ENCODE measurements at places on chromosomes 5 and 9.

- no peak for DNase-seq
Measured at GRCh38 chr9:87099407-87099806, 152.1 kb upstream of the GAS1 start.

DNA sequence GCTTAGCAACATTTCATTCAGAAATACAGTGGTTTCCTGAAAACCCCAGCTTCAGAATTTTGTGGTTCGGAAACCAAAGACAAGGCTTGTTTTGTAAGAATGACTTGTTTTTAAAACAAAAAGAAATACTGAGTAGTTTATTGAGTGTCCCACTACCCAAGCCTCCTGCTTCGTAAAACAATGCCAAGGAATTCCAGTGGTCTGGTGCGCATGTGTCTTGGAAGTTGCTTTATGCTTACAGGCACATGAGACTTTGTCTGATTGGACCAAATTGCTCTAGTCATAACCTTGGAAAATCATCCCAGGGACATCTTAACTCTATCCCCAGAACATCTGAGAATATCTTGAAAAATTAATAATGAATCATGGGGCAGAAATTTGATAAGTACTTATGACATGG, 77.1 kb upstream of the FST start:
- no peak for DNase-seq

DNA sequence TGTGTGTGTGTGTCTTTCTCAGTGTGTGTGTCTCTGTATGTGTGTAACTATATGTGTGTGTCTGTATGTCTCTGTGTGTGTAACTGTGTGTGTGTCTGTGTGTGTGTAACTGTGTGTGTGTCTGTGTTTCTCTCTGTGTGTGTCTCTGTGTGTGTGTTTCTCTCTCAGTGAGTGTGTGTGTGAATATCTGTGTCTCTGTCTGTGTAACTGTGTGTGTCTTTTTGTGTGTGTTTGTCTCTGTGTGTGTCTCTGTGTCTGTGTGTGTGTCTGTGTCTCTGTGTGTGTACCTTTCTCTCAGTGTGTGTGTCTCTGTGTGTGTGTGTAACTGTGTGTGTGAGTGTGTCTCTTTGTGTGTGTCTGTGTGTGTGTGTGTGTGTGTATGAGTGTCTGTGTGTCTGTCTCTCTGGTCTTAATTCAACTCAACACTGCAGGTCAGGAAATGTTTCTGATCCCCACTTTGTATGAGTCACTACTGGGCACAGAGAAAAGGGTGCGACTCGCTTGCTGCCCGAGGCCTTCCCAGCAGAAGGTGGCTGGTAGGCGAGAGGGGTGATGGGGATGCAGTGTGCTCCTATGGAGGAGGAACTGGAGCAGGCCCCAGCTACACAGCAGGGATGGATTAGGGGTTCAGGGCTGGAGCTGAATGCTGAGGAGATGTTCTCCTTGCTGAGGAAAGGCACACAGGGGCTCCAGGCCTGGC, 52.1 kb downstream of the NSG2 start:
- no peak for DNase-seq

DNA sequence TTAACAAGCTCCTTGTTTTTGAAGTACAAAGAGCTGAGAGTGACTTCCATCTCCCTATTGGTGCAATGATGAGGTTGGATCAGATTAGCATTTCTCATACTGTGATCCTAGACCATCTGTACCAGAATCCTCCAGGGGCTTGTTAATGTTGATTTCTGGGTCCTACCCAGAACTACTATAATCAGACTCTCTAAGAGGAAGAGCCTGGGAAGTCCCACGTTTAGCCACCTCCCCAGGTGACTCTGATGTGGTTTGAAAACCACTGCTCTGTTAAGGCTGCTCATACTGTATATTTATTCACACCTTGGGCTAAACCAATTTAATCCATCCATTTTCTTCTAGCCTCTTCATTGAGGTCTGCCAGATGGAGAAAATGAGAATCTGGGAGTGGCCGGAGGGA, 49.6 kb upstream of the SMIM32 start:
- no peak for DNase-seq

DNA sequence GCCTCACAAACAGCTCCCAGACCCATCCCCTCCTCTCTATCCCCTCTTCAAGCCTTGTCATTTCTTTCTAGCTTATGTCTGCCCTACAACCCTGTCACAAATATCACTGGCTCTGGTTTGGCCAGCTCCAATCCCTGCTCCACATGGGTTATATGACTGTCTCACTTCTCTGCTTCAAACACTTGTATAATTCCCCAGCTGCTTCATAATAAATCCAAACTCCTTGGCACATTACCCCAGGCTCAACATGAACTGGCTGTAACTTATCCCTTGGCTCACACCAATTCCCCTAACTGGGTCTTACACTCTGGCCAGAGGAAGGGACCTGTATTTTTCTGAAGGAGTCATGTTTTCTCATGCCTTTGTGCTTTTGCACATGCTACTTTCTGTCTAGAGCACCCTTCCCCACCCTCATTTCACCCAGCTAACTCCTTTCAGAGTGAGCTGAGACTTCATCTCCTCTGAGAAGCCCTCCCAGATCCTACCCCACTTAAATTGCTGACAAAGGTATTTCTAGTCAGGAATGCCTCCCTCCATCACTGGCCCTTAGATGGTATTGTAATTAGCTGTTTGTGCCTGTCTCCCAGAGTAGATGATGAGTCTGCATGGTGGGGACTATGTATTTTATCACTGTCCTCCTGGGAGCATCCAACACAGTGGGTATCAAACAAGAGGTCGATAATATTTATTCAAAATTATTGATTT, 5.3 kb downstream of the PRXL2C start:
- no peak for DNase-seq

- DNase-seq = no peak
Measured at GRCh38 chr5:77761606-77762005, 14.5 kb downstream of the TBCA start.

- no peak for DNase-seq
Measured at GRCh38 chr9:18393340-18394130, 80.4 kb upstream of the ADAMTSL1 start.

DNA sequence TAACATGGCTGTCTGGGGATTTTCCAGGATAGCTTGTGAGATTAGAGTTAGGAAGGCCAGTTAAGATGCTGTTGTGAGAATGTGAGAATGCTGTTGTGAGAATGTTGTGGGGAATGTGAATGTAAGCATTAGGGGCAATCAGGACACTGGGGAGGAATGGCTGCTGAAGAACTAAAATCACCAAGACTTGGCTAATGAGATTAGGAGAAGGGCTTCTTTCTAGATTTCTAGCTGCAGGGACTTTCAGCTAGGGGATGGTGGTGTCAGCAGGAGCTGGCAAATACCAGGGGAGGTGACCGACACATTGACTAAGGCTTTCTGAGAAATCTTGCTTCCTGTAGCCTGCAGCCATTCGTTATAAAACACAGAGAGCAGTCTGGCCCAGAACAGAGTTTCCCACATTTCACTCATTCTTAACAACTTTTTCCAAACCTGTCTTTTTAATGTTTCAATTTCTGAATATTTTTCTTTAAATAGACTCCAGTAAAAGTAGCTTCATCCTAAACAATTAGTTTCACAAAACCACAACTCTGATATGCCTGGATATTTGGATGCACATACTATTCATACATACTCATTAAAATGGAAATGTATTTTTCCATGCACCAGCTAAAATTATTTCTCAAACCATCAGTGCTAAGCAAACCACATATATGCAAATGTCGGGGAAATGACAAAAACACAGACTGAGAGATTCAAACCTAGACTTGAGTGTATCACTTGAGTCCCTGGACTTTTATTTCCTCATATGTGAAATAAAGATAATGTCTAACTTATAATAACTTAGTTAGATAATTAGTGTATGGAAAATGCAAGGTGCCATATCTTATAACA, 89.3 kb upstream of the TNC start:
- DNase-seq = no peak

GRCh38 chr9:116632990-116633838, 53.9 kb upstream of the TRIM32 start:
- DNase-seq = no peak

GRCh38 chr9:107270580-107270979, 12.5 kb upstream of the RAD23B start:
- no peak for DNase-seq

DNA sequence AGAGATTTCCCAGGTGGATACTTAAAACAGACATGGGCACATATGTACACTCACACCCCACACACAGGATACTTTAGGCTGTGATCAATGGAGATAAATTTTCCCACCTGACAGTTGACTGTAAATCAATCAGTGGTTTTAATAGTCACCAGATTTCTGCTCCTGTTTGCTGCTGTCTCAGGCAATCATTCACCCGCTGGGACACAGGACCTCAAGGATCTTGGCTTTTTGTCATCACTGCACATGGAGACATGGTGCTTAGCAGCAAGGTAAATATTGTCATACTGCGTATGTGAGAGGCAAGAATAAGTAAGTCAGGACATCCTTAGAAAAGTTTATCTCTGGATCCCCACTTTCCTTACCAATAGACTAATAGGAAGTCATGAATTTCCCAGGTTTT, 60.8 kb upstream of the KLF9 start:
- DNase-seq = no peak

DNA sequence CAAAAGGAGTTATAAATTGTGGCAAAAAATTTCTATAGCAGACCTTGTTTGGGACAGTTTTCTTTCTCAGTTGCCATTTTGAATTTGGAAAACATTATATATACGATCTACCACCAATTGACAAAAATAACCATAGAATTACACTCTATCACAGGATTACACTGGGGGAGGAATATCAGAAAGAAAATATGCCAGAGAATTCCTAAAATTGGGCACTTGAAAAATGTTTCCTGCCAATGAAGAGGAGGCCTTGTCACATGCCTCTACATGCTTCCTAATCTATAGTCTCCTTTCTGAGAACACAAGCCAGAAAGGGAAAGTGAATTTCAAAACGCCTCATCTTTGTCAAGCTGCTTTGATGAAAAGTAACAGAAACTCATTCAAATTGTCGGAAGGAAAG, 78.5 kb upstream of the DNAH5 start:
- no peak for DNase-seq

DNA sequence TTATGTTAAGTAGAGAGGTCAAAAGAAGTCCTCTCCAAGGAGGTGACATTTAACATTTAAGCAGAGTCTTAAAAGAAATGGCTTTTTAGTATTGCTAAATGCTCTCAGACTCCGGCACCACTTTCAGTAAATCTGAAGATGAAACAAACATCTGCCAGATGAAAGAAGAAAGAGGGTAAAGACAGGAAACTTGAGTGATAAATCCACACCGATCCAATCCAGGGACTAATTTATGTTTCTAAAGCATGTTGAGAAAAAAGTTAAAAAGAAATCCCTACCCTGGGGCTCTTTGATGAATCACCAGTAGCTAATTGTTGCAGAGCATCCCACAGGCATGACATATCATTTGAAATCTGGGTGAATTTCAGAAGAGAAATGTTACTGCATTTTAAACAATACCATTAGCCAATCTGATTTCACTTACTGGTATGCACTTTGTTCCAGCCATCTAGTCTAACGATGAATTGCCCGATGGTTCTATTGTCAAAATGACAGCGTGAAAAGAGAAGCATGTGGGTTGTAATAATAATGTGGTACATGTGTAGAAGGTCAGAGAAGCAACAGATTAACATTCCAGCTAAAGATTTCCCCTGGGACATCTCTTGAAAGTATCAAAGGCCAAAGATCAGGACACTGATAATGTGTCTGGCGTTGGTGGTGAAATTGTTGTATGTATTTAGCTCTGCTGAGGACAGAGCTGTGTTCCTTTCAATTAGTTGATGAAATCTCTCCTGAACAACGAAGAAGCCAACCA, 485.7 kb downstream of the CSNK1G3 start:
- DNase-seq = no peak

GRCh38 chr5:60578315-60578714, 121.7 kb downstream of the DEPDC1B start:
- DNase-seq = no peak

GRCh38 chr9:132447346-132447745, 37.3 kb downstream of the CFAP77 start:
- no peak for DNase-seq

GRCh38 chr5:103605277-103605676, 42.7 kb upstream of the NUDT12 start:
- DNase-seq = no peak

DNA sequence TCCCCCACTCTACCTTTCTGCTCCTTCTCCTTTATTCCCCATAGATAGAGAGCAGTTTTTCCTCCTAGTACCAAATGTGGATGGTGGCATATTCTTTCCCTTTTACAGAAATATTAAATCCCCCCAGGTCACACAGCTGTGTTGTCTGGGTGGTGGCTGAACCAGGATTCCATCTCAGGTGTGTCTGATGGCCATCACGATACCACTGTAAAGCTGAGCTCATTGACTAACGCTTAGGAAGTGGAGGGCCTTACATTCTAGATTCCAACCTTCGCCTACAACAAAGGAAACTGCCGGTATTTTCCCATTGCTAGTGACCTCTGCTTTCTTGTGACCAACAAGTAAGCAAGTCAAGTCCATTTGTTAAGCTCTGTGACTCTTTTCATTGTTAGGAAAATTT, 131.9 kb upstream of the KLF4 start:
- DNase-seq = no peak

DNA sequence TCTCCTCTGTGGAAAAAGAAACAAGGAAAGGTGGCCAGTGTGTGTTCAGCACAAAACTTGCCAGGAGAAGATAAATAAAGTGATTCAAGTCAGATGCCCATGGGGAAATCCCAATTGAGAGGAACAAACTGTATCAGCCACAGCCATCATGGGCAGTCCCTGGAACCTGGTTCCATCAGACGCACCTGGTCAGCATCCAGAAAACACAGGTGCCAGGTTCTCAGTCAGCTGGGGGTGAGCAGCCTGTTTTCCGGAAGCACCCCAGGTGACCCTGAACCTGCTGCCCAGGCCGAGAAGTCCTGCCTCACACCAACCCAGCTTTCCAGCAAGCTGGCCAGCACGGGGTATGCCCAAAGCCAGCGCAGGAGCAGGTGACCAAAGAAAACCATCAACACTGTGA, 30.5 kb downstream of the PTCH1 start:
- no peak for DNase-seq

DNA sequence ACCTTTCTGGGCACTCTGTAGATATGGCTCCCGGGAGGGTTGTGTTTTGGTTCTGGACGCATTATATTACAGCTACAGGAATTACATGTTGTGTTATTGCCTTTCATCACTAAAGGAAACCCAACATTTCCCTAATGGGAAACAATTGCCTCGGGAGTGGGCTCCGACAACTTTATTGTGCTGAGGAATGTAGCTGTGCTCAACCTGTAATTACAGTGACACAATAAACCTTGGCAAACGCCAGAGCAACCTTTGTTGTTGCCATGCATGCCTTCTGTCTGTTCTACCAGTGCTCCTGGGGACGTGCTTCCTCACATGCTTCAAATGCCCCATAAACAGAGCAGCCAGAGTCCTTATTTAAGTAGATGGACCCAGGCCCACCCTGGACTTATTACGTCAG, 182.4 kb downstream of the DIRAS2 start:
- DNase-seq = no peak

All from GM12864 (cell line).